ENCODE measurements at places on chromosomes 13 and 19.

DNA sequence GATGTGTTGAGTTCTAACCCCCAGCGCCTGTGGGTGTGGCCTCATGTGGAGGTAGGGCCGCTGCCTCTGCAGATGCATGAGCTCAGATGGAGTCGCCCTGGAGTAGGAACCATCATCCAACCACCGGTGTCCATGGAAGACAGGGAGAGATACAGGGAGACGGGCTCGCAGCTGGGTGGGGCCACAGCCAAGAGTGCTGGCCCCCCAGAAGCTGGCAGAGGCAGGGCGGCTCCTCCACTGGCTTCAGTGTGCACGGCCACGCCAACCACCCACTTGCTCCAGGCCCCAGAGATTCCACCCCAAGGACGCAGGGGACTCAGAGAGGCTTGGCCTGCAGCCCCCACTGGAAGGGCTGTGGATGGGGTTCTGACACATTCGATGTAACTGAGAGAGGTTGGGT, 5.4 kb upstream of the MCF2L start:
- DNase-seq: no peak

DNA sequence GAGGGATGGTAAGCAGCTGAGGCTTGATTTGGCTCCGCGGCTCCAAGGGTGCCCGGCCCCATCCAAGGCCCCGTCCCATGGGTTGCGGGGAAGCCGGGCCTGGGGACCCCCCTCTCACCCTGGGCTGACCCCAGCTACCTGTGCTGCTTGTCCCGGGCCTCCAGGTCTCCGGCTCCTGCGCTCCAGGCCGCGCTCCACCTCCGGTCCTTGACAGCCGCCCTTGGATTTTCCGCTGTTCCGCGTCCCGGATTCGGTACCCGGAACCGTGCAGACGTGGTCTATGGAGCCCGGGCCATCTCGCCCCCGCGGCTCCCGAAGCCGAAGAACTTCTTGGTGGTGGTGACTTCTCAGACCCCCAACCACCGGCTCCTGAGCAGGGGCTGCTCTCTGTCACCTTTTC, 48.3 kb upstream of the C1QTNF9B start:
- no peak for DNase-seq

DNA sequence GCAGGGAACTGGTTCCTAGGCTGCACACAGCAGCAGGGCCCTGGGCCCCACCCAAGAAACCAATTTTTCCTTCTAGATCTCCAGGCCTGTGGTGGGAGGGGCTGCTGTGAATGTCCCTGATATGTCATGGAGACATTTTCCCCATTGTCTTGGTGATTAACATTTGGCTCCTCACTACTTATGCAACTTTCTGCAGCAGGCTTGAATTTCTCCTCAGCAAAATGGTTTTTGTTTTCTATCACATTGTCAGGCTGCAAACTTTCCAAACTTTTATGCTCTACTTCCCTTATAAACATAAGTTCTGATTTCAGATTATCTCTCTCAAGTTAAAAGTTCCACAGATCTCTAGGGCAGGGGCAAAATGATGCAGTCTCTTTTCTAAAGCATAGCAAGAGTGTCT, 310.2 kb upstream of the PCDH20 start:
- DNase-seq: no peak

GRCh38 chr19:3039125-3039524, 10.0 kb upstream of the TLE2 start:
- no peak for DNase-seq

GRCh38 chr19:27868007-27868406, 1344.9 kb downstream of the UQCRFS1 start:
- no peak for DNase-seq

DNA sequence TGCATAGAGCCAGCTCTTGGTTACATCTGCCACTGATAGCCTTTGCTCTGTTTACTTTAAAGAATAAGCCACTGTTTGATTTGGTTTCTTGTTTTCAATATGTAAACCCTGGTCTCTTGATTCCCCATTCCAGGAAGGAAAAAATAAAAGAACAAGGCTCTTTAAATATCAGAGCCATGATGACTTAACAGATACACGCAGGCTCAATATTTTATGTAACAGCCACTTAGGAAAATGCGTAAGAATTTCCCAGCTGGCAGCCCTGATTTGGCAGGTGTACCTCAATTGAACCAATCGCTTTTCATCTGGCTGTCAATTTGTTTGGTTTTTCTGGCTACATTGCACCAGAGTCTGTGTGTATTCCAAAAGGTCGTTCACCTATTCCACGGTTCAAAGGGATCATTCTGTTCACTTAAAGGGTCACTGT, 65.6 kb downstream of the IRS2 start:
- DNase-seq: no peak

- DNase-seq: no peak
Measured at GRCh38 chr19:45354241-45354842, 13.8 kb downstream of the KLC3 start.

GRCh38 chr19:6793411-6793810, 20.9 kb downstream of the VAV1 start:
- DNase-seq: no peak

GRCh38 chr13:50387051-50387581, 371.9 kb downstream of the KCNRG start:
- DNase-seq: peak; percentile 32

DNA sequence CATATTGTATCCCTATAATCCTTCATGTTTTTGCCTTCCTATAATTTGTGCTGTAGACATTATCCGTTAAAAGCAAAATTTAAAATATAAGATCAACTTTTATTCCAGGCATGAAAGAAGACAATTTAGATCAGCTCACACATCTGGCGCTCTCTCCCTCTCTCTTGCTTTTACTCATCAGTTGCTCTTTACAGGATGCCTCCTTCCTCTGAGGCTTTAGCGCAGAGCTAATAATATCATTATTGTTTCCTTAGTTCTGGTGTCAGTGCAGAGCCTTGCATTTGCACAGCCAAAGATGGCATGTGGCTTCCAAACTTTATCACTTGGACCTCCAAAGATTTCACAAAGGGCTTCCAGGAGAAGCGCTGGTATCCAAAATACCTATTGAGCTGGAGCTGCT, 295.1 kb downstream of the FGF9 start:
- no peak for DNase-seq

- DNase-seq: no peak
Measured at GRCh38 chr13:98942997-98943396, 34.9 kb downstream of the DOCK9 start.

DNA sequence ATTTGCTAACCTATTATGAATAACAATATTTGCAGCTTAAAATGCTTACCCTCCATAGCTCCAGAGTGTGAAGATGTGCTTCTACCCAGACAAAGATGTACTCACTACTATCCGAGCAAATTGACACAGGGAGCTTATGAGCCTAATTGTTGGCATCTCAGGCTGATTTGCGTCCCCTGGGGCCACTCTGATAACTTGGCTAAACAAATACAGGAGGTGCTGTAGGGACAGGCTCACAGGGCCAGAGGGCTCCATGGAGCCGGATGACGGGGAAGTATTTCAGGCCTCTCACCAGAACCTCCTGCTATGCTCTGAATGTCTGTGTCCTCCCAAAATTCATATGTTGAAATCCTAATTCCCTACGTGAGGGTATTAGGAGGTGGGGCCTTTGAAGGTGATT, 26.7 kb upstream of the C19orf12 start:
- no peak for DNase-seq

DNA sequence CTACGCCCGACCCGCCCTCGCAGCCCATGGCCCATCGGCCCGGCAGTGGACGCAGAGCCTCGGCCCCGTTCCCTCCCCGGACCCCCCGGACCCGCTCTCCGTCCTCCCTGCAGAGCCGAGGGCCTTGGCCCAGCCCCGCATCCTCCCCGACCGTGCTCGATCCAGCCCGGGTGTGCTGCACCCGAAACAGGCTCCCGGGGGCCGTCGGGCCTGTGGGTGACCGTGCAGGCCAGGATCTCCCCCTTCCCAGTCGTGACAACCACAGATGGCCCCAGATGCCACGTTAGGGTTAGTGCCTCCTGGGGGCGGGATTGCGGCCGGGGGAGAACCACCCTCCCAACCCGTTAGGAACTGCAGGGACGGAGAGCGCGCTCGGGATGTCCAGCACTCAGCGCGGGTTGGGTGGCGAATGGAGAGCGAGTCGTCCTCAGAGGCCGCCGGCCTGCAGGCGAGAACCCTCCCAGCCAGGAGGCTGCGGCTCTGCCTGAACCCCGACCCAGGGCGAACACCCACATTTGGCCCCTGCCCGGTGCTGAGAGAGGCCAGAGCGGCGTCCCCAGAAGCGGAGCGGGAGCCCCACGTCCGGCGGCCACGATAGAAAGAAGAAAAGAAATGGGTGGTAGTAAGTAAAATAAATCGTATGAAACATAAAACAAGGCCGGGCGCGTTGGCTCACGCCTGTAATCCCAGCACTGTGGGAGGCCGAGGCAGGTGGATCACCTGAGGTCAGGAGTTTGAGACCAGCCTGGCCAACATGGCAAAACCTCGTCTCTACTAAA, 6.7 kb upstream of the MADCAM1 start:
- no peak for DNase-seq

GRCh38 chr13:112702341-112702985, 12.6 kb downstream of the ATP11A start:
- DNase-seq: no peak

DNA sequence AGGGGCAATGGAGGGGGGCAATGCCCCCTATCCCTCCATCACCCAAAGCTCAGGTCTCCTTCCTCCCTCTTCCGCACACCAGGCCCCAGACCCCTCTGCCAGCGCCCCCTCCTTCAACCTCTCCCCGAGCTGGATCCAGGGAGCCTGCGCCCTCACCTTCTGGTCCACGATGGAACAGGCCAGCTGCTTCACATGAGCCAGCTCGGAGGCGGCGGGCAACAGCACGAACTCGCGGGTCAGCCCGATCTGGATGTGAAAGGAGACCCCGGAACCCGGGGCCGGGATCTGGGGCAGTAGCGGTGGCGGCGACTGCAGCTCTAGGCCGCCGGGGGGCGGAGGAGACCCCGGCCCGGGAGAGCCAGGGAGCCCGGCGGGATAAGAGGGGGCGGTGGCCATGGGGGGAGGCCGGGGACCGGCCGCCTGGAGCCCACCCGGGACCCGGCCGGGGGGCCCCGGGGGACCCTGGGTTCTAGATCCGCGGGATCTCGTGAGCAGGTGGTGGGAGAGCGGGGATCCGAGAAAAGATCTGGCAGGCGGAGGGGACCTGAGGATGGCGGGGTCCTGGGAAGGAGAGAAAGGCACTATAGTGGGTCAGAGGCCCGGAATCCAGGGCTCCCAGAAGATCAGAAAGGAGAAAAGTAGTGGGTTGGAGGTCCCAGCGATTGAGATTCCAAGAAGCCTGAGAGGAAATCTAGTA, 791 bp downstream of the PRKD2 start:
- no peak for DNase-seq

- DNase-seq: no peak
Measured at GRCh38 chr13:39910041-39910440, 254.6 kb downstream of the COG6 start.

- DNase-seq: no peak
Measured at GRCh38 chr19:42378225-42379215, 11.6 kb downstream of the CNFN start.

- DNase-seq: no peak
Measured at GRCh38 chr13:84810781-84811180, 928.5 kb upstream of the SLITRK1 start.

DNA sequence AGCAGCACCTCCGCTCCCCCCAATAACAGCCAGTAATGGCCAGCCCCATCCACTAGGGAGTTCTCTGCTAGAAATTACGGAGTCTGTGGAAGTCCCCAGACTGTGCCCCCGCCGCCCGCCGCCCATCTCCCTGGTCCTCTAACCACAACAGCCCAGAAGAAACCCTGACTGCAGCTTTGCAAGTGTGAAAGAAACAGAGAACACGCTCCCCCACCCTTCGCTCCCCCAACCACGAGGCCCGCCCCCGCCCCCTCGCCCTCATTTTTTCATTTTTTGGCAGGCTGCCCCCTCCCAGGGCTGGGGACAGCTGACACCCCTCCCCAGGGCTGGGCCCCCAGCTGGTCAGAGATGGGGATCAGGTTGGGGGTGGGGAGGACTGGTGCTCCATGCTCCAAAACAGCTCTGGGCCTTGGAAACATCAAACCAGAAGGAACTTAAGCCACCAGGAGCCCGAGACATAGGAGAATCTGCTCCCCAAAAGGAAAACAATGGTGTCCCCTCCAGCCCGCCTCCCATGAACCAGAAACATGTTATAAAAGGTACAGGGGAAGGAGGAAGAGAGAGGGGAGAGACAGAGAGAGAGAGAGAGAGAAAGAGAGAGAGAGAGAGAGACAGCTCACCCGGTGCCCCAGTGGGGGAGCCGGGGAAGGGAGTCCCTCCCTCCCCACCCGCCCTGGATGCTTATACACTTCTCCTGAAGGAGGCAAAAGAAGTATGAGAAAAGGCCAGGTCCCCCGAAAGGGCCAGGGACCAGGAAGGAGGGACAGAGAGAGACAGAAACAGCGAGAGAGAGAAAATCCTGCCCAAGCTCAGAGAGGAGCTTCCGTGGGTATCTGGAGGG, 29.8 kb upstream of the ASF1B start:
- DNase-seq: no peak

DNA sequence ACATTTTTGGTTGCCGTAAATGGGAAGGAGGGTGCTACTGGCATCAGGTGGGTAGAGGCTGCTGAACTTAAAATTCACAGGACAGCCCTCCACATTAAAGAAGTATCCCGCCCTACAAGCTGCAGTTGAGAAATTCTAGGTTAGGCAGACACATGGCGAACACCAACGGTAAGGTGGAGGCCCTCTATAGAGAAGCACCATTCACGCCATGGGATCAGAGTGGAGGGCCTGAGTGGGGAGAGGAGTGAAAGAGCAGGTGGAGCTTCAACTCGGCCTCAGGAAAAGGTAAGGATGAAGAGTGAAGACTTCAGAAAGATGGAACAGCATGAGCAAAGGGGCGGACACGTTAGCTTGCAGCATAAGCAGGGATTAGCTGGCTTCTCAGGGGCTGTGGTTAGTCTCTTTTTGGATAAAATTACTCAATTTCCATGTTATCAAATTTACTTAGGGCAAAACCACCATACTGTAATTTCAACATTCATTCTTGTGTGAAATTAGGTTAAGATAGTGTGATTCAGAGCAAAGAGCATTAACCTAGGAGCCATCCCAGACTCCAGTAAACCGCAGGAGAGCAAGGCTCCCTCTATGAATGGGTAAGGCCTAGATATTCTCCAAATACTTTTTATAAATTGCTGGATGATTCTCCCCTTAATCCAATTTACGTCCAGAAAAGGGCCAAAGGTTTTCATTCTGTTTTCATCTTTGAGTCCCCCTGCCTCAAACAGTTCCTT, 1.2 kb downstream of the EEF1AKMT1 start:
- DNase-seq: no peak

DNA sequence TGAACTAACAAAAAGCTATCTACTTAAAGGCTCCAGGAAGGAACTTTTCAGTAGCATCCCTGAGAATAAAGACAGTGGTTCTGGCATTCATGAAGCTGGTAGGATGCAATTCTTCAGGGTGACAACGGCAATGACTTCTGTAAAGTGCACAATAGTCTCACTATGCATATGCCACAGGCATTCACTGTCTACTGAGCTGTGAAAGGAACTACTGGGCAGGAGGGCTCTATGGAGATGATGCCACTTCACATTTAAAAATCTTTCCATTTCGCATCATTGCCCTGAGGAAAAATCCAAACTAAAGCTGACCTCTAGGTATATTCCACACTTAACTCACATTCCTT, 2020.6 kb upstream of the PCDH20 start:
- no peak for DNase-seq

All from KBM-7 (cell line).